ENCODE measurements at places on chromosomes 7 and 10.

GRCh38 chr10:63241841-63242281 lies 108.7 kb downstream of the NRBF2 start:
- H3K36me3 ChIP-seq, result peaks cover 29% of the 10 kb centered on the region
- H3K4me3 ChIP-seq, result peak overlapping the region; percentile 24
- H3K27me3 ChIP-seq, result no peaks in the 10 kb centered on the region

- DNase-seq, result no peak
- no peak overlapping the region for H3K27ac ChIP-seq
- H3K36me3 ChIP-seq, result no peaks in the 10 kb centered on the region
- H3K4me1 ChIP-seq, result no peaks in the 10 kb centered on the region
Measured at GRCh38 chr7:91185771-91186170, 78.5 kb upstream of the FZD1 start.

DNA sequence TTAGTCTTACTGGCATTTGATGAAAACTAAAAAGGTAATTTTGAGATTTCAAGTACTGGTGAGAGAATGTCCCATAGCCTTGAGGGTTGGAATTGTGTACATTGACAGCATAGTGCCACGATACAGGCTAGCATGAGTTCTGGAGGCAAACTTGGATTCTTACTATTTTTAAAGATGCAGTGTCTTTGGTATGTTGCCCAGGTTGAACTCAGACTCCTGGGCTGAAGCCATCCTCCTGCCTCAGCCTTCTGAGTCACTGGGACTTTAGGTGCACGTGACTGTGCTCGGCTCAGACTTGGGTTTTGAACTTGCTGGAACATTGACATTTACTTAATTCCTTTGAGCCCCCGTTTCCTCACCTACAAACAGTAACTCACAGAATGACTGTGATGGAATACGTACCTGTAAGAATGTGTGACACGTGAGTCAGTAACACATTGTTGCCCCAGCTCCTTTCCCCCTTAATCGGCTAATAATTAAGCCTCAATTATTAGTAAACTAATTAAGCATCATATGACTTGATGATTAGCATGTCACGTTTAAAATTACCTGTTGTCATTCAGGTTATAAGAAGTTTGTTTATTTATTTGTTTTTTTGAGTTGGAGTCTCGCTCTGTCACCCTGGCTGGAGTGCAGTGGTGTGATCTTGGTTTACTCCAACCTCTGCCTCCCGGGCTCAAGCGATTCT lies 10.6 kb downstream of the DNAJB6 start:
- no peak overlapping the region for H3K4me3 ChIP-seq
- peaks cover 26% of the 10 kb centered on the region for H3K36me3 ChIP-seq
- H3K27me3 ChIP-seq, result no peaks in the 10 kb centered on the region
- DNase-seq, result peak; percentile 67
- H3K27ac ChIP-seq, result peak overlapping the region; percentile 56

DNA sequence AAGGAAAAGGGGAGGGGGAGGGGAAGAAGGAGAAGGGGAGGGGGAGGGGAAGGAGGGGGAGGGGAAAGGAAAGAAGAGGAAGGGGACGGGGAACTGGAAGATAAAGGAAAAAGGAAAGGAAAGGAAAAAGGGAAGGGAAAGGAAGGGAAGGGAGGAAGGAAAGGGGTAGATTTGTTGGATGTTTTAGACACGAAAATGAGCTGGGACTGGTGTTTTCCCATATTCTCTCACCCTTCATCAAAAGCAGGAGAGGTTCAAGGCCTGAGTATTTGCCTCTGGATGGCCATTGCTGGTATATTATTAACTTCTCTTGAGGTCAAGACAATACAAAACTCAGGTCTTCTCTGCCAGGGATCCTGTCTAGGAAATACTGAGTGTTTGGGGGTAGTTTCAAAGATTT lies 652.7 kb downstream of the ANKRD7 start:
- H3K27me3 ChIP-seq, result no peaks in the 10 kb centered on the region
- no peak overlapping the region for H3K27ac ChIP-seq
- no peaks in the 10 kb centered on the region for H3K4me1 ChIP-seq
- no peaks in the 10 kb centered on the region for H3K36me3 ChIP-seq
- no peak overlapping the region for H3K4me3 ChIP-seq

DNA sequence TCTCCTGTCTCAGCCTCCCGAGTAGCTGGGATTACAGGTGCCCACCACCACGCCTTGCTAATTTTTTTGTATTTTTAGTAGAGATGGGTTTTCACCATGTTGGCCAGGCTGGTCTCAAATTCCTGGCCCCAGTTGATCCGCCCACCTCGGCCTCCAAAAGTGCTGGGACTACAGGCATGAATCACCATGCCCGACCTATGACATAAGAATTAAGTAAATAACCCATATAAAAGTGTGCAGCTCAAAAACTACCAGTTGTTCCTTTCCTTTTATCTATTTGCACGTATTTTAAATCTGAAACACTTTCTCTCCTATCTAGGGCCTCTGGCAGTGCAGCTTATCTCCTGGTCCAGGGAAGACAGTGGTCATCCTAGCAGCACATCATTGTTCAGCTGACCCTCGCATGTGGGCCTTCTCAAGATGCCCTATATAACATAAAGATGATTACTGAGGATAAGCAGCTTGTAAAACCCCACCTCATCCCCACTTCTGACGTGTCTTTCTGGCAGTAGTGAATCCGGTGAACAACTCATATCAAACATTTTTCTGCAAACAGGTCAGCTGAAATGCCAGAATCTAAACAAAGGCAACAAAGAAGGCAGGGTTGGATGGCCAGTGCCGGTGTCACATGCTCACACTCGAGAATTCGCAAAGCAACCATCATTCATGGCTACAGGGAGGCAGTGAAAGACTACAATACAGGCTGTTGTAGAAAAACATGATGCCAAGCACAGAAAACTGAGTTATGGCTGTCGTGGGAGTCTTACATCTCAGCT lies 36.0 kb upstream of the KCNIP2 start:
- H3K27me3 ChIP-seq, result no peaks in the 10 kb centered on the region
- H3K27ac ChIP-seq, result no peak overlapping the region
- no peak for DNase-seq
- H3K4me1 ChIP-seq, result peaks cover 8% of the 10 kb centered on the region
- no peak overlapping the region for H3K4me3 ChIP-seq

GRCh38 chr10:118332948-118333710 lies 9.0 kb downstream of the FAM204A start:
- peaks cover 31% of the 10 kb centered on the region for H3K36me3 ChIP-seq
- peaks cover 18% of the 10 kb centered on the region for H3K4me1 ChIP-seq
- no peak overlapping the region for H3K27ac ChIP-seq
- no peaks in the 10 kb centered on the region for H3K27me3 ChIP-seq
- H3K4me3 ChIP-seq, result no peak overlapping the region

DNA sequence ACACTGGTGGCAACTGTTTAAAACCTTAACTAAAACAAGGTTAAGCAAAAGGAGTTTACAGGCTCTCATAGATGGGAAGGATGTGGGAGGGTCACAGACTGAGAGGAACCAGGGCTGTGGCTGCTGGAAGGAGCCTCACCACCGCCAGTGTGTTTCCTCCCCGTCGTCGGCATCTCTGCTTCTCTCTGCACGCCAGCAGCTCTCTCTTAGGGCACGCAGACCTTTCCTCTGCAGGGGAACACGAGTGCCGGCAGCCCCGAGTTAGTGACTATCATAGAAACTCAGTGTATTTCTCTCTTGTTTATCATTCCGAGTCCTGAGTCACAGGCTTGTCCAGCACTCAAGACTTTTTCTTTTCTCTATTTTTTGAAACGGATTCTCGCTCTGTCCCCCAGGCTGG lies 8.1 kb upstream of the SH2D4B start:
- no peaks in the 10 kb centered on the region for H3K27me3 ChIP-seq
- peaks cover 66% of the 10 kb centered on the region for H3K4me1 ChIP-seq
- H3K4me3 ChIP-seq, result no peak overlapping the region
- H3K27ac ChIP-seq, result peak overlapping the region; percentile 61
- peaks cover 10% of the 10 kb centered on the region for H3K36me3 ChIP-seq

- H3K4me1 ChIP-seq, result no peaks in the 10 kb centered on the region
- DNase-seq, result no peak
- H3K27me3 ChIP-seq, result peaks cover 13% of the 10 kb centered on the region
- no peak overlapping the region for H3K4me3 ChIP-seq
- H3K27ac ChIP-seq, result no peak overlapping the region
Measured at GRCh38 chr10:45378914-45379726, 5.1 kb downstream of the ALOX5 start.

- H3K4me3 ChIP-seq, result no peak overlapping the region
- no peaks in the 10 kb centered on the region for H3K4me1 ChIP-seq
- no peak overlapping the region for H3K27ac ChIP-seq
- no peaks in the 10 kb centered on the region for H3K36me3 ChIP-seq
- H3K27me3 ChIP-seq, result no peaks in the 10 kb centered on the region
Measured at GRCh38 chr7:104415700-104416099, 87.3 kb downstream of the LHFPL3 start.

- no peak overlapping the region for H3K4me3 ChIP-seq
Measured at GRCh38 chr7:101328159-101328558, 6.5 kb upstream of the IFT22 start.

- H3K27ac ChIP-seq, result no peak overlapping the region
- no peaks in the 10 kb centered on the region for H3K36me3 ChIP-seq
- DNase-seq, result peak; percentile 2
Measured at GRCh38 chr7:44283381-44284211, 41.8 kb downstream of the CAMK2B start.

DNA sequence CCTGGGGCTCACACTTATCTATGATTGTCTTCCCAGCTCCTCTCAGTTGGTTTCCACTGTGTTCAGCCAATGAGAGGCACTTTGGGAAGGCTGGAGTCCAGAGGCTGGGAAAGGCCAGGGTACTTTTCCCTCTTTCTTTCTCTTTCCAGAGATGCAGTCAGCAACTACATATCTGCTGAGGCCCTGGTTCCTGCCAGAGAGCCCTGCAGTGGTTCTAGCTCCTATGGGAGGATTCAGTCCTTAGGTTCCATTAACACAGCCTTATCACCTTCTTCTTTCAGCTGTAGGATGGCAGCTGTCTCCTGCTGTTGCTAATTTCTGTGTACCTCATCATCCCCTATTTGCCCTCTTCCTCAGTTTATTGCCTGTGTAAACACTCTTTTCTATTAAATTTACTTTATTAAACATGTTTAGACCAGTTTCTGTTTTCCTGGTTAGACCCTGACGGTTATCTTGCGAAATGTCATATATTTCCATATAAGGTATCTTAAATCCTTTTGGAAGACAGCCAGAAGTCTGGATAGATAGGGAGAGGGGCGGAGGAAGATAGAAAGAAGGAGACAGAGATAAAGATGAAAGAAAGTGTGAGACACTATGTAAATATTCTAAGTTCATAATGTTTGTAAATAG lies 100.3 kb downstream of the HGF start:
- H3K4me3 ChIP-seq, result no peak overlapping the region
- no peaks in the 10 kb centered on the region for H3K4me1 ChIP-seq
- no peak for DNase-seq
- H3K27ac ChIP-seq, result no peak overlapping the region
- H3K36me3 ChIP-seq, result no peaks in the 10 kb centered on the region

GRCh38 chr10:114780577-114781184 lies 40.9 kb upstream of the FHIP2A start:
- no peak overlapping the region for H3K4me3 ChIP-seq
- no peaks in the 10 kb centered on the region for H3K36me3 ChIP-seq
- H3K27ac ChIP-seq, result peak overlapping the region; percentile 59
- no peak for DNase-seq
- peaks cover 5% of the 10 kb centered on the region for H3K4me1 ChIP-seq

- no peak overlapping the region for H3K4me3 ChIP-seq
- no peaks in the 10 kb centered on the region for H3K36me3 ChIP-seq
- peaks cover 38% of the 10 kb centered on the region for H3K27me3 ChIP-seq
- no peak for DNase-seq
- H3K27ac ChIP-seq, result no peak overlapping the region
- H3K4me1 ChIP-seq, result no peaks in the 10 kb centered on the region
Measured at GRCh38 chr10:129993621-129994020, 29.5 kb upstream of the EBF3 start.

DNA sequence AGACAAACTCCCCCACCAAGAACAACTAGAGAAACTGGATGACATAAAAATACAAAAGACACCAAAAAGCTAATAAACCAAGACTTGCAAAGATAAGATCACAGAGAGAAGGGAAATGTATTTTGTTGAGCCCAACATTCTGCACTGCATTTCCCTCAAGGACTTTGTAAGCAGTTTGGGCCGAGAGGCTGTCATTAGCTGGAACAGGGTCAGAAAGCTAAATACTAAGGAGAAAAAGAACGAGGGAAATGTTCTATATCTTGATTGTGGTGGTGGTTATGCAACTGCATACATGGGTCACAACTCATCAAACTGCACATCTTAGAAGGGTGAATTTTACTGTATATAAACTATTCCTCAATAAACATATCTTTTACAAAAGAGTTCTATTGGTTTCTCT lies 315.0 kb downstream of the IPMK start:
- H3K4me1 ChIP-seq, result no peaks in the 10 kb centered on the region
- no peaks in the 10 kb centered on the region for H3K36me3 ChIP-seq
- H3K27ac ChIP-seq, result no peak overlapping the region
- DNase-seq, result no peak
- no peak overlapping the region for H3K4me3 ChIP-seq

GRCh38 chr7:20438694-20439376 lies 108.1 kb downstream of the ITGB8 start:
- no peak for DNase-seq
- no peaks in the 10 kb centered on the region for H3K36me3 ChIP-seq
- no peaks in the 10 kb centered on the region for H3K4me1 ChIP-seq
- no peak overlapping the region for H3K4me3 ChIP-seq

GRCh38 chr10:10658172-10658785 lies 359.4 kb upstream of the CELF2 start:
- DNase-seq, result no peak
- no peak overlapping the region for H3K27ac ChIP-seq
- H3K4me3 ChIP-seq, result no peak overlapping the region
- no peaks in the 10 kb centered on the region for H3K36me3 ChIP-seq
- H3K27me3 ChIP-seq, result peaks cover 14% of the 10 kb centered on the region

DNA sequence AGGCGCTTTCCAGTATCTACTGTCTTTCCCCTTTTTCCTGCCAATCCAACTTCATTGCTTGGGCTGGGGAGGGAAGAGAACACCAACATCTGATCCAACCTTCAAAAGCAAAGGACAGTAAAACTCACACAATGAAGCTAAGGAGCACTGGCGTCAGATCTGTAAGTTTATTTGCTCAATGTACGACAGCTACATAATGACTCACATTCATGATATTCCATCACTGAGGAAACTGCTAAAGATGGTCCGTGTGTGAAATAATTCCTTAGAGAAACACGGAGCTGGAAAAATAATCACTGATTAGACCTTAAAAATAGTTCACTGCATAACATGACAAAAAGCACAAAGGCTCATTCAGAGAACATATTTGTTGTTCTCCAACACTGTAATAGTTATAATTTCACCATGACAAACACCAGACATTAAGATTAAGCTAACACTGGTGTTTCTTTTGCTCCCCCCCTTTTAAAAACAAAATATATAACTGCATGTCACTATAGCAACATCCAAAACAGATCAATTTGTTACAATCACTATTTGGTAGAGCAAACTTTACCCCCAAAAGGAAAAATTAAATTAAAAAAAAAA lies 24.3 kb downstream of the HSPB1 start:
- H3K27ac ChIP-seq, result no peak overlapping the region
- DNase-seq, result no peak
- H3K4me3 ChIP-seq, result no peak overlapping the region
- H3K36me3 ChIP-seq, result peaks cover 49% of the 10 kb centered on the region
- H3K27me3 ChIP-seq, result no peaks in the 10 kb centered on the region
- H3K4me1 ChIP-seq, result peaks cover 22% of the 10 kb centered on the region

Data from activated CD4-positive, alpha-beta T cell treated with anti-CD3 and anti-CD28 coated beads for 36 hours (primary cell).